PC-9 (cell line): ENCODE measurements at places on chromosomes 1 and 21. TPM values are rescaled to one million over a fixed set of nuclear protein-coding genes. Genes with fewer than 3 reads are reported as not detected.

DNA sequence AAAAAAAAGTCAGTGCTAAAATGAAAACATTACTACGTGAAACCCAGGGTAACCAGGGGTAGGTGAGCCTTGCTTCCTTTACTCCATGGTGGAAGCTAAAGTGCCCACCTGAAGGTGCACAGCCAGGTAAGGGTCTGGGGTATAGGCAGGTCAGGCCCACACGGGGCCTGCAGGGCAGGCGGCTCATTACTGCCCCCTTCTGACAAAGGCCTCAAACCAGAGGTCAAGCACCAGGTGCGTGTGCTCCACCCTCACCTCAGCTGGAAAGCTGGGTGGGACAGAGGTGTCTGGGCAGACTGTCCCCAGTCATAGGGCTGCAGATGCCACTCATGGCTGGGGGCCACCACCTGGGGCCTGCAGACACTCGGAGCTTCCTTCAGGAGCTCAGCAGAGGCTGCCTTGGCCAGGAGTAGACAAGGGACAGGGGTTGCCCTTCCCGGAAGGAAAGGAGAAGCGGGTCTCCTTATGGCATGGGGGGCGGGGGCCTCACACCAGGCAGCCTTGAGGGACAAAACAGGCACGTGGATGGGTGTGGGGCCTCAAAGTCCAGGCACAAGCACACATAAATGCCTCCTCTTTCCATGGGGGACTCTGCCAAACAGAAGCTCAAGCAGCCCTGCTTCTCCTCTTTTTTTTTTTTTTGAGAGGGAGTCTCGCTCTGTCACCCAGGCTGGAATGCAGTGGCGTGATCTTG is 36.2 kb downstream of the ACOT7 start:
- no peak overlapping the region for H3K4me3 ChIP-seq
- DNase-seq: no peak
- H3K4me1 ChIP-seq: peaks cover 9% of the 10 kb centered on the region; the same call in 1 of the 2 replicates
- H3K27ac ChIP-seq: no peak overlapping the region
- H3K36me3 ChIP-seq: no peaks in the 10 kb centered on the region

GRCh38 chr1:2130156-2130555 is 64.4 kb downstream of the FAAP20 start:
- no peak for DNase-seq
- H3K36me3 ChIP-seq: no peaks in the 10 kb centered on the region
- H3K27ac ChIP-seq: no peak overlapping the region
- H3K4me1 ChIP-seq: peaks cover 34% of the 10 kb centered on the region
- no peak overlapping the region for H3K4me3 ChIP-seq
- no peaks in the 10 kb centered on the region for H3K27me3 ChIP-seq

The SERTAD4 gene
- total RNA-seq: 12.9 and 22.6 TPM in 2 replicates

DNA sequence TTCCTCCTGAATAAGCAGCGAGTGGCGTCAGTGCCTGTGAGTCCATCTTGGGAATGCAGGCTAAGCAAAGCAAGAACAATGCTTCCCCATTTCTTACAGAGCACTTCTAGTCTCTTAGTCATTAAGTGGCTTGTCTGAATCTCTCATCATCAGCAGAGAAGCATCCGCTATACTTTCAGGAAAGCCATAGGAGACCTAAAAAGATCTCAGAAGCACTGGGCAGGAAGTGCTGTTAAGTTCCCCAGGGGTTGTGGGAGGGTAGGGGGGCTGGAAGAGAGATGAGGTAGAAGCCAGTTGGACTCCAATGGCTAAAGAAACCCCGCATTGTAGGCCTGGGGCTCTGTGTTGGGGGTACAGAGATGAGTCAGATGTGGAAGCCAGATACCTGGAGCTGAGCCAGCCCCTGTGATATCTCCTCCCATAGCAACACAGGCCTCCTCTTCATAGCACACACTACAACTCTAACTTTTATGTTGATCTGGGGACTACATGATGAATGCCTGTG is 44.9 kb downstream of the SYT6 start:
- peaks cover 42% of the 10 kb centered on the region for H3K4me1 ChIP-seq
- H3K4me3 ChIP-seq: no peak overlapping the region
- no peaks in the 10 kb centered on the region for H3K36me3 ChIP-seq
- no peak for DNase-seq
- no peaks in the 10 kb centered on the region for H3K27me3 ChIP-seq
- H3K27ac ChIP-seq: no peak overlapping the region
